Muscle of back (tissue), 13 donors: ENCODE measurements at places on chromosomes 13 and 19. TPM values are rescaled to one million over a fixed set of nuclear protein-coding genes. Genes with fewer than 3 reads are reported as not detected.
A peak's percentile ranks its signal among the peaks of the same experiment; 100 is the strongest.

SSC5D gene
- 22.3 TPM for polyA plus RNA-seq

SBSN gene
- polyA plus RNA-seq, result 0.16 TPM

MTIF3 gene
- 51.9 TPM for polyA plus RNA-seq

POSTN gene
- 3,303 TPM for polyA plus RNA-seq

CALR3 gene
- polyA plus RNA-seq, result not detected

CEACAM16 gene
- polyA plus RNA-seq, result 0.63 TPM

ZNF324 gene
- 5.8 TPM for polyA plus RNA-seq

ZNF486 gene
- 5.5 TPM for polyA plus RNA-seq

DNA sequence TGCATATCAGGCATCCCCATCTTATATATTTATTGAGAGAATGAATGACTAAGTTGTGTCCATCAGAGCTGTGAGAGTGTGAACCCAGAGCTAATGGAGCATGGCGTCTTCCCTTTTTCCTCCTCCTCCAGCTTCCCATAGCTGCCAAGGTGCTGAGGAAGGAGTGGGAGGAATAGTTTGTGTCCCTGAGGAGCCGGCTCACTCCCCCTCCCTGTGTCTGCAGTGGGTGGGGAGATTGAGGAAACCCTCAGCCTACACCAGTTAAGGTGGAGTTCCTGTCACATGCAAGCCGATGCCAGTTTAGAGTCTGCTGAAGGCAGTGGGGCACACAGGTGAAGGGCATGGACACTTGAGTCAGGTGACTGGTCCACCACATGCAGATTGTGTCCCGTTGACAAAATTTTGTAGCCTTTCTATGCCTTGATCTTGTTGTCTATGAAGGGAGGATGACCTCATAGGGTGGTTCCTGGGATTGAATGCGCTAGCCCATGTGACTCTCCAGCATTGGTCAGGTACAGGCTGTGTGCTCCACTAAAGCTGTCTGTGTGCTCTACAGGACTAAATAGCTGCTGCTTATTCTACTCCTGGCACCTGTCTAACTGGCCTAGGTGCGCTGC, 47.6 kb upstream of the GPI start:
- no peak for DNase-seq

DNA sequence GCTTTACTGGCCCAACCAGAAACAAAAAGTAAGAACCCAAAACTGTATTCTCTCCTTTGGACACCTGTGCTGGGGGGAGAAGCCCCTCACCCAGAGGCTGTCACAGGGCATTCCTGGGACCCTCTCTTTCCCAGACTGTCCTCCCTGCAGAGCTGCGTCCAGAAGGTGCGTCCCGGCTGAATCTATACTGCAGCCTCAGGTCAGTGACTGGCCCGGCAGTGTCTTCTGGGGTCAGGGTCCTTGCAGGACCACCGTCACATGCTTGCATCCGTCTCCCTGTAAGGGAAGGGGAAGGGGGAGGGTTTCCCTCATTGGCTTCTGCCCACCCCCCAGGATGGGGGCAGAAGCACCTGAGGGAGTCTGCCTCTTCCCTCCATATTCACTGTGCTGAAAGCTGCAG, 76.5 kb downstream of the ATP11A start:
- no peak for DNase-seq

GRCh38 chr19:41462497-41462896, 19.5 kb downstream of the ERICH4 start:
- no peak for DNase-seq

- DNase-seq, result no peak
Measured at GRCh38 chr13:113620036-113620796, 35.7 kb downstream of the TFDP1 start.

DNA sequence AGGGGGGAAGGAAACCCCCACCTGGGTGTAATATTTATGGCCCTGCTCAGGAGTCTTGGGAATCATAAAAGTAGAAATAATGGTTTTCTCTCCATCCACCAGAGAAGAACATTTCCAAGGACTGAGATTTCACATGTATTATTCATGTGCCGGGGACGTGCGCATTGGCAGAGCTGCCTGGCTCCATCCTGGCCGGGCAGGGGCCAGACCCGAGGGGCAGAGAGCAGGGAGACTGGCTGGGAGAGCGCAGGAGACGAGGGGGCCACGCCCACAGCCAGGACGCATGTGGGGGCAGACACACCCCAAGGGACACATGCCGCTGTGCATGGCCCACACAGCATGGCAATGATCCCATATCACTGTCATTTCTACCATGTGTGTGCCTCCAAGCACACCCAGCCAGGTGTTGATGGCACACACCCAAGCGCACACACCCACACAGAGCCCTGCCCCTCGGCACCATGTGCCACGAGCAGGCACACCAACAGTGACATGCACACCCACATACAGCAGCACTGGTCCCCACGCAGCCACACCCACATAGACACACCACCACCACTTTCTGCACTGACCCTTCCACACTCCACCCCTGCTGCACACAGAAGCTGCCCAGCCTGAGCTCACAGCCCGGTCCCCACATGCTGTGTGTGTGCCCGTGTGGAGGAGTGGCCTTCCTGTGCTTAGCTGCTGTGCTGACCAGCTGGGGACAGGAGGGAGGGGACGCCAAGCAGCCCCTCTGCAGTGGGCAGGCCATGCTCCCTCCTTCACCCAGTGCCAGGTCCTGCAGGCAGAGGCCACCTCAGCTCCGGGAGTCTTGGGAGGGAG, 39.3 kb downstream of the CEBPG start:
- DNase-seq, result no peak

GRCh38 chr19:38290631-38291147, 13.4 kb upstream of the C19orf33 start:
- peak; percentile 49 for DNase-seq

GRCh38 chr13:79775830-79776229, 294.9 kb downstream of the NDFIP2 start:
- DNase-seq, result peak; percentile 62

DNA sequence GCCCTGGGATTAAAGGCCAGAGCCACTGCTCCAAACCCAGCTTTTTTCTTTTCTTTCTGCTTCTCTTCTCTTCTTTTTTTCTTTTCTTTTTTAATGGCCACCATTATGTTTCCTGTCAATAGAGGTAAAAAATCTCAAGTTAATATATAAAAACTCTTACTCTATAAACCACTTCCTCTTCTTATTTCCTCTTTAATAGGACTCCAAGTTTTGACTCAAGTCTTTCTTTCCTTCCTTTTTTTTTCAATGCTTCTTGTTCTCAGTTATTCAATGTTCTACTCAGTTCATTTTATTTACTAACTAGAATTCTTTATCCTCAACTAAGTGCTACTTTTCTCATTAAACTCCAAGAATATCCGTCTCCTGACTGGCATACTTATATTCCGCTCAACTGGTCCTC, 27.1 kb upstream of the MYCBP2 start:
- no peak for DNase-seq

DNA sequence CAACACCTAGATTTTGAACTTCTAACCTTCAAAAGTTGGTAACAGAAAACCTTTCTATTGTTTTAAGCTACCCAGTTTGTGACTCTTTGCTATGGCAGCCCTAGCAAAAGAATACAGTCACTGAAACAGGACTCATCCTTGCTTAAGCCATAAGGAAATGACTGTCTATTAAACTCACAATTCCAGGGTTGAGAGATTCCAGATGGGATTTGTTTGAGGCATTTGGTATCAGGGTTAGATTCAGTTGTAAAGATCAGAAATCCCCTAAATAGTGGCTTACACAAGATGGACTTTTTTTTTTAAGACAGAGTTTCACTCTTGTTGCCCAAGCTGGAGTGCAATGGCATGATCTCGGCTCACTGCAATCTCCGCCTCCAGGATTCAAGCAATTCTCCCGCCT, 41.1 kb upstream of the RGCC start:
- DNase-seq, result no peak

- DNase-seq, result peak; percentile 56
Measured at GRCh38 chr19:33868788-33869412, 72.2 kb downstream of the KCTD15 start.

DNA sequence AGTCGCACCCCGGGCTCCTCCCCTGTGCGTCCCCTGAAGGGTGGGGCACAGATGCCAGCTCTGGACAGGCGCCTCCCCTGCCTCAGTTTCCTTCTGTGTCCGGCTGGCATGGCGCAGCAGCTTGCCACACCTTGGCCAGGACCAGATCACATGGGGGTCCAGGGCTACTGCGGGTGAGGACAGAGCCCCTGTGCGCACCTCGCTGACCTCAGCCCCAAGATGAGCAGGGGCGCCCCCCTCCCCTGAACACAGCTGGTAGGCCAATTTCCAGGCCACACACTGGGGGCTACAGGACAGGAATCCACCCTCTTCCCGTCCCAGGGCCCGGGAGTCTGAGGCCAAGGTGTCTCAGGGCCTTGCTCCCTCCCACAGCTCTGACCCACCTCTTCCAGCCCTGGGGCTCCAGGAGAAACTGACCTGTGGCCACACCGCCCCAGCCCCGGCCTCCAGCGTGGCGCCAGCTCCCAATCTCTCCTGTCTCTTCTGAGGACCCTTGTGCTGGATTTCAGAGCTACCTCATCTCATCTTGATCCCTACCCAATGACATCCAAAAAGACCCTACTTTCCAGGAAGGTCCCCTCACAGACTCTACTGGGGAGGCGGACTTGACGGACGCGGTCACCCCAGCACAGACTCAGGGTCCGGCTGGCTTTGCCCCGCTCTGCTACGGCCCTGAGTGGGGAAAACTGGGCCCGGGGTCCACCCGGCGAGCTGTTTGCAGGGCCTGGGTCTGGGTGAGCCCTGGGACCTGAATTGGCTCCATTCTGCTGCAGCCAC, 28.2 kb downstream of the SBNO2 start:
- DNase-seq, result no peak

GRCh38 chr13:107233541-107233940, 665.6 kb upstream of the ARGLU1 start:
- no peak for DNase-seq

GRCh38 chr19:12745166-12745897, 6.3 kb upstream of the BEST2 start:
- no peak for DNase-seq

DNA sequence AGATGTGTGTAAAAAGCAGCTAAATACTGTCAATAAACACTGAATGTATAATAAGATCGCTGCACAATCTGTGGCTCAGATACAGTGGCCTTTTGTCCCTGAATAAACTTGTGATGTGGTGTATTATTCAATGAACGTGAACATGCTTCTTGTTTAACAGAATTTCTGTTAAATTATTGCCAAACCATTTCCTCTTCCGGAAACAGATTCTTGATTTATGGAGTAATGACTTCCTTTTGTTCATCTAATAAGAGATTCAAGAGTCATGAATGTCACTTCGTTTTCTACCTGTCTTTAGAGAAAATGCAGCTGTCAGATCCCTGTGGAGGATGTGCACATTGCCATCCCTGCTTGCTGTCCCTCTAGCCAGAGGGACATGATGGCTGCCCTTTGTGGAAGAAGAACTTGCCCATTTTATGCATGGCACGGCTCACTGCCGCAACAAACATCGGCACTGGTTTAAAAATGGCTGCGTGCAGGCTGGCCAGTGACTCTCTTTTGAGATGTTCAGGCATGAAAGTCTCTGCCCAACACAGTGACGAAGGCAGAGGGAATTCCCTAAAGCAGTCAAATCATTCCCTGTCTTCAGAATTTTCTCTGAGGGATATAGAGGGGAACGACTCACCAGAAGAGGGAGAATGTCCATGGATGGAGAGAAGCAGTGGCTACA, 3.1 kb upstream of the TNFSF13B start:
- DNase-seq, result no peak

- DNase-seq, result no peak
Measured at GRCh38 chr13:67225252-67226159, 4.6 kb downstream of the PCDH9 start.

GRCh38 chr13:83423861-83424260, 458.4 kb downstream of the SLITRK1 start:
- DNase-seq, result peak; percentile 66

DNA sequence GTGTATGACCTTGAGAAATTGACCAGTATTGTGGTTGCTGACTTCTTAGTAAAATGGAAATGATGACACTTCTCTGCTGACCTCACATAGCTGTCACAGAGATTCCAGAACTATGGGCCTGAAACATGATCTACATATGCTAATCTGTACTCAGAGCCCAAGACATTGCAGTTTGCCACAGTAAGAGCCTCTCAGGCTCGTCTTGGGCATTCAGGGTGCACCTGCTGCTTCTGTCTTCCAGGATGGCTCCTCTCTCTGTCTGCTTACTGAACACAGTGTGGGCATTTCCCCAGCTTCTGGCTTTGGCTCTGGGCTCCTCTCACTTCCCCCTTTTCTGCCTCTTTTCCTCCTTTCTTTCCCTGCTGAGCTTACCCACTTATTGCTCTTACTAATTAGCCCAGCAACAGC, 22.3 kb upstream of the SLC46A3 start:
- no peak for DNase-seq

DNA sequence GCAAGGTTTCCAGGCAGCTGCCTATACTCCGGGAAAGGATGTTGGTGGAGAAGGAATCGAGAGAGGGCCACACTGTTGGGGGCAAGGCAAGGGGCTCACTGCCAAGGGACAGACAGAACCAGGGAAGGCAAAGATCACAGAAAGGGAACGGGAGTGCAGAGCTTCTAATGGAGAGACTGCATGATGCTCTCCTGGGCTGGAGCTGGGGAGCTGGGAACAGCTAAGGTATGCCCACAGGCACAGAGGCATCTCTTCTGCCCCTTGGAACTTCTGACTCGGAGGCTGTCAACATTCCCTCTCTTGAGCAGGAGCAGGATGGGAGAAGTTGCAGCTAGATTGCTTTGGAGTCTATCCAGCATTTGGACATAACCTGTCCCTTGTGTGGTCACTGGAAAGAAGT, 22.4 kb upstream of the FFAR2 start:
- no peak for DNase-seq

DNA sequence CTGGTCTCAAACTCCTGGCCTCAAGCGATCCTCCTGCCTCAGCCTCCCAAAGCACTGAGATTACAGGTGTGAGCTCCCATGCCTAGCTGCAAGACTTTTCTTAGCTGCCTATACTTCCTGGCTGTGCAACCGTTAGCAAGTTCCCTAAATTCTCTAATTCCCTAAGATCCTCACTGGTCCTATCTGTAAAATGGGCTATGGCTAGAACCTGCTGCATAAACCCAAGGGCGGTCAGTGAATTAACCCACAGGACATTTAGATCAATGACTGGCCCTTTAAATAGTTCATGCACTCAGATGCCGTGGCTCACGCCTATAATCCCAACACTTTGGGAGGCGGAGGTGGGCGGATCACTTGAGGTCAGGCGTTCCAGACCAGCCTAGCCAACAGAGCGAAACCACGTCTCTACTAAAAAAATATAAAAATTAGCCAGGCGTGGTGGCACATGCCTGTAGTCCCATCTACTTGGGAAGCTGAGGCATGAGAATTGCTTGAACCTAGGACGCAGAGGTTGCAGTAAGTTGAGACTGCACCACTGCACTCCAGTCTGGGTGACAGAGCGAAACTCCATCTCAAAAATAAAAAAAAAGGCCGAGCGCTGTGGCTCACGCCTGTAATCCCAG, 4.1 kb upstream of the C19orf53 start:
- no peak for DNase-seq

GRCh38 chr19:46719629-46720502, 3.0 kb upstream of the PRKD2 start:
- no peak for DNase-seq
